Thoracic aorta (tissue), 2 donors: ENCODE measurements at places on chromosomes 5 and 9. TPM values are rescaled to one million over a fixed set of nuclear protein-coding genes. Genes with fewer than 3 reads are reported as not detected.

Gene DMRT3
- not detected for total RNA-seq

Gene SARDH
- total RNA-seq, result 1.8 TPM

- no peak for DNase-seq
Measured at GRCh38 chr9:127245637-127246164, 18.9 kb upstream of the GARNL3 start.

- no peak for DNase-seq
Measured at GRCh38 chr9:98157372-98157771, 35.1 kb downstream of the CORO2A start.

DNA sequence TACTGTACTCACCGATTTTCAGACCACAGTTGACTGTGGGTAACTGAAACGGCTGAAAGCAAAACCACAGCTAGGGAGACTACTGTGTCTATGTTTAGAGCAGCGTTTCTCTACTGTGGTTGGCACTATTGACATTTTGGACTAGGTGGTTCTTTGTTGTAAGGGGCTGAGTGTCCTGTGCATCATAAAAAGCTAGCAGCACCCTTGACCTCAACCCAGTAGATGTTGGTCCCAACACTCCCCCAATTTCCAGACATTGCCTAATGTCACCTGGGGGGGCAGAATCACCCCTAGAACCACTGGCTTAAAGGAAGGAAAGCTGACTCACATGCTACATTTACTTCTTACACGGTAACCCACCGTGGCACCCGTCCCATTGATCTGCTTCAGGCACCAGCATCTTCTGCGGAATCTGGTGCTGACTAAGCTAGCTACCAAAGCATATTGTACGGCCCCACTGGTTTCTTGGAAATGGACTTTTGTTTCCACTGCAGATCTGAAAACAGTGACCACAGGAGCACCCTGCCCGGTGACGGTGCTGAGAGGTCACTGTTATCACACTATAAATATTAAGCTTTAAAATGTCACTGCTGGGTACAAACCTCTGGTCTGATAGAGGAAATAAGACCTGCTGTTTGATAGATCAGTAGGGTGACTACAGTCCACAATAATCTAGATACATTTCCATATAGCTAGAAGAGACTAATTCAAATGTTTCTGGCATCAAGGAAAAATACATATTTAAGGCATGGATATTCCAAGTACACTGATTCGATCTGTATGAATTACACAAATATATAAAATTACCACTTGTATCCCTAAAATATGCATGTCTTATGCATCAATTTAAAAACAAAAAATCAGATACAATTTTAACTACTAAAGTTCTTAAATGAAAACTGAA lies 151.4 kb downstream of the HSD17B3 start:
- DNase-seq, result no peak

DNA sequence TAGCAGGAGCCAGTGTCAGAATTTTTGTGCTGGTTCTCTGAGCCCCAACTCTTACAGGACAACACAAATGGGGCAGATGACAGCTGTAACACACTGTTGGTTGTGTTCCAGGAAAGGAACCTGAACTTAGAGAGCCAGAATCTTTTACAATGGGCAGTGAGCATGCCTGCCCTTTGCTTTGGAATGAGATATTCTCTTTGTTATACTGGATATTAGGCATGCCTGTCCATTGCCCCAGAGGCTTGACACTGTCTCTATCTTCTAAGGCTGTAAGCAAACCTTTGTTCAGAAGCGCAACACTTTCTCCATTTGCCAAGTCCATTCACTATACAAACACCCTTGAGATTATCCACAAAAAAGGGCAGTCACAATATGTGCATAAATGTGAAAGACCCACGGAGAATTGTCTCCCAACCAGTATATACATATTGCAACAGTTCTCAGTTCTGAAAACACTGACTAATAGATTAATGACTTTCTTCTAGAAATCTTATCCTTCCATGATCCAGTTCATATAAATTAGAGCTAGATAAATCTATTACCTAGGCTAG lies 26.3 kb upstream of the CEP120 start:
- no peak for DNase-seq

GRCh38 chr9:90641086-90641485 lies 1.5 kb downstream of the DIRAS2 start:
- DNase-seq, result no peak

DNA sequence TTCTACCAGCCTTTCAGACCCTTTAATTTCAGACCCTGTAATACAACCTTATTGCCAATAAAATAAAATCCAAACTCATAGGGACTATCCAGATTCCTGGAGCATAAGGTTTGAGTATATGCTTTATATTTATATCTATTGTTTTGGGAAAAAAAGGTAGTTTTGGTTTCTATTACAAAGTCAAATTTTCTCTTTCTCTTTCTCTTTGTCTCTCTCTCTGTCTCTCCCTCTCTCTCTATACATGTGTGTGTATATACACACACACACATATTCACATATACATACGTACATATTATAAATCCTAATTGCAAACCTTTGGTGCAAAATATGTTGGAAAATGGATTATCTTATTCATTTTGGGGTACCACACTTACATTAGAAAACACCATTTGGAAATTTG lies 39.0 kb downstream of the TMEM232 start:
- no peak for DNase-seq

DNA sequence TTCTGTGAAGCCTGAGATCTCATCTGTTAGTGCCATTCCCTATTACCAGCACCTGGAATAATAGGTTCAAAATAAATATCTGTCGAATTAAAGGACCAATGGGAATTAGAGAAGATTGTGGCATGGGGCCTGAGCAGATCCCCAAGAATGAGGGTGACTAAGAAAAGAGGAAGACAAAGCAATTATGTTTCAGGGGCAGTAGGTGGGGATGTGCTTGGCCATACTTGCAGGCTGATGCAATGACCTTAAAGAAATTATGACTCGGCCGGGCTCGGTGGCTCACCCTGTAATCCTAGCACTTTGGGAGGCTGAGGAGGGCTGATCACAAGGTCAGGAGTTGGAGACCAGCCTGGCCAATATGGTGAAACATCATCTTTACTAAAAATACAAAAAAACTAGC lies 562.8 kb downstream of the PTPRD start:
- no peak for DNase-seq

DNA sequence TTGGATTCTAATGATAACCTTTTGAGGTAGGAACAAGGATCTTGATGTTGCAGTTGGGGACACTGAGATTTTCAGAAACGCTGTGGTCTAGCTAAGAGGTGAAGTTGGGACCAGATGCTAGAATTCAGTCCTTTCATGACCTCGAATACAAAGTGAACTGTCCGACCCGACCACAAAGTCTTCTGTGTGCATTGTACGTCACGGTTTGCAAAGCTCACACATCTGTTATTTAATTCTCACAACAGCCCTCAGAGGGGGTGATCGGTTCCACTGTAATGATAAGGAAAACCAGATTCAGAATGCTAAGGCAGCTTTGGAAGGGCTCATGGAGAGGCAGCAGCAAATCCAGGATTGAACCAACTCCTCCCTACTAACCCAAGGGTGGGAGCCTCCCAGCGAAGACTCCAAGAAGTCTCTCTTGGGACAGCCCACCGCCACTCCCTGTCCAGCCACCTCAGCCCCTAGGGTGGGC lies 16.6 kb upstream of the KIF12 start:
- no peak for DNase-seq
